ENCODE measurements at places on chromosomes 7 and 10. TPM values are rescaled to one million over a fixed set of nuclear protein-coding genes. Genes with fewer than 3 reads are reported as not detected.

- DNase-seq = no peak
These were observed 28.5 kb downstream of the NAPEPLD start for GRCh38 chr7:103120362-103120761.

GRCh38 chr7:122161628-122162027 lies 17.6 kb upstream of the AASS start:
- DNase-seq = no peak

DNA sequence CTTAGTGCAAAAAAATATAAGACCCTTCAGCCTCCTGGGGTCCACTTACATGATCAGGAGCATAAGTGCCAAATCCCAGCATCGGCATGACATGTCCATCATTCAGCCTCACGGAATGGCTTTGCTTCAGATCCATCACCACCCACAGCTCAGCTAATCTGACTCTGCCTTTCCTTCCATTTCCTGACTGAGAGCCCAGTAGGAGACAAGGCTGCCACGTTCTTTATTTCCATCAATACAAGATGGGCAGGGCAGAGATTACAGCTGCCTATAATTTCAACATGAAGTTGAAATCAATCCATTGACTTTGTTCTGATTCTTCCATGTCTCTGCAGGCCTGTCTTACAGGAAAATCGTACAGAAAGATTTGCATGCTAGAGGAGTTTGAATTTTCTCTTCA lies 76.4 kb upstream of the UCN3 start:
- DNase-seq = no peak

DNA sequence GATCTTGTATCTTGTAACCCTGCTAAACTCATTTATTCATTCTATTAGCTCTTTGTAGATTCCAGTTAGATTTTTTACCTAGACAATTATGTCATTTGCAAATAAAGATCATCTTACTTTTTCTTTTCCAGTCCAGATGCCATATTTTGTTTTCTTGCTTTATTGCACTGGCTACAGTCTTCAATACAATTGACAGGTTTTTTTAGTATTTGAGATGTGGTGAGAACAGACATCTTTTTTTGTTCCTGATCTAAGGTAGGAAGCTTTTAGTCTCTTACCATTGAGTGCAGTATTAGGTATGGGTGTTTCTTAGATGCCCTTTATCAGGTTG lies 12.1 kb downstream of the SPRN start:
- no peak for DNase-seq

GRCh38 chr10:18658271-18659124 lies 733 bp upstream of the ARL5B start:
- no peak for DNase-seq

DNA sequence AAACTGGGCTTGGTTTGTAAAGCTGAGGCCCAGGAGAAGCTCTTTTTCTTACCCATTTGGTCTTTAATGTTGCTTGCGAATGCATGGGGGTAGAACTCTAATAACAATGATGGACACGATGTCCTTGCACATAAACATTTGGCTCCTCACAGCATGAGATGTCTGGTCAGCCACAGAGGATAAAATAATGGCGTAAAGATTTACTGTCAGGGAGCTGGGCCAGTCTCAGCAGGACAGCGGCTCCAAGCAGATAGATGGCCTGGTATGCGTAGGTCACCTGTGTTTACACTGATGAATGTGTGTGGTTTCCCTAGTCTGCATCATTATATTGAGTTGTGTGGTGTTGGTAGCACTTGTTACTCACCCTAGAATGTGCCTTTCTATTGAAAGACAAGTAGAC lies 537.4 kb downstream of the CNTNAP2 start:
- no peak for DNase-seq

DNA sequence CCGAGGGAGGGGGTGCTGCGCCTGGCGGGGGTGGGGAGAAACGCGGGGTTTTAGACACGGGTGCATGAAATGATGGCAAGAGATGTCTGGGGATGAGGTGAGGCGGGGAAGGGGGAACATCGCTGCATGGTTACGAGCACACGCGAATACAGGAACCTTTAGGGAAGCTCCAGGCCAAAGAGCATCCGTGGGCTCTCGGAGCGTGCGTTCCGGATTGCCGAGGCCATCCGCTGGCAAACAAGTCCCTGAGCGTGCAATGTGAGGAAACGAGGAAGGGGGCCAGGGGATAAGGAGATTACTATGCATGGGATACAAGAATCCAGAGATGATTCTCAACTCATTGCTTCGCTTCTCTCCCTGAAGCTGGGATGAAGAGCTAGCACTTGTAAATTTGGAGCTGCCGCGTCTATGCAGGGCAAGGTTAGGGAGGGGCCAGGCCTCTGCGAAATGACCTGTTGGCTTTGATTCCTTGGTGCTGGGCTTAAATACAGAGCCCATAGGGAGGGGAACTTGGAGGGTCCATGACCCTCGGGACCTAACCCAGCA lies 520 bp upstream of the WNT2 start:
- DNase-seq = no peak

DNA sequence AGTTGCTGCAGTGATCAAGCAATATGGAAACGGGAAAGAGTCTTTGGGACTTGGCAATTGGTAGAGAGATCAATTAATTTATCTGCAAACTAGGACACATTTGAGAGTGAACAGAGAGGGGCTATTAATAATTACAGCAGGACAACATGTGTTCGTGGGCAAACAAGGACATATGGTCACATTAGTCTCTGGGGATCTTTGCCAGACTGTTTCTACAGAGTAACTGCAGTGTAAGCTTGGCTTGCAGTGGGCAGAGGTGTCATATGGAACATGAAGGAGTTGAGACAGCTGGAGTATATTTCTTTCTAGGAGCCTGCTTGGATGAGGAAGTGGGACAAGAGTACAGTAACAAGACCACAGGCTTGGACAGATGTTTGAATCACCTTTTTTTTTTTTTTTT lies 232.1 kb upstream of the LYZL1 start:
- no peak for DNase-seq

- DNase-seq = no peak
These were observed 41.7 kb upstream of the CALD1 start for GRCh38 chr7:134737566-134738345.

Gene ETV1
- 110 TPM for total RNA-seq

Gene CEP41
- total RNA-seq = 11.3 TPM

Gene C7orf33
- total RNA-seq = not detected

Gene CFAP46
- 0.52 TPM for total RNA-seq

Measured in upper lobe of right lung (tissue), 1 donor.